Suprapubic skin (tissue), 4 donors: ENCODE measurements at places on chromosomes 2 and 18.

- H3K4me1 ChIP-seq = peaks cover 3% of the 10 kb centered on the region
- DNase-seq = no peak
- H3K36me3 ChIP-seq = no peaks in the 10 kb centered on the region
- H3K27ac ChIP-seq = no peak overlapping the region
These were observed 65.2 kb upstream of the RAPH1 start for GRCh38 chr2:203600286-203600685.

DNA sequence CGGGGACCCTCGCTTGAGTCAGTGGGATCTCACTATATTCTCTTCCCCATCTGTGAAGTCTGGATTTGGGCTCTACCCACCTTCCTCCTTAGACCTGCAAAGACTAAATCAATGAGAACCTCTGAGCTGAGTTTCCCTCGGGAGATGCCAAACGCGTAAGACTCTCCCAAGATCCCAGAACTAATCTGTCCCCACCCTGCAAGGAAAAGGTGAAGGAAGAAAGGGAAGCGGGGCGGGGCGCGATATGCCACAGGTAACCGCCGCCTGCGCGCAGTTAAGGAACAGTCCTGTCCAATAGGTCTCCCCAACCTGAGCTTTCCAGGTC is 780 bp downstream of the SRD5A2 start:
- H3K4me1 ChIP-seq = peaks cover 9% of the 10 kb centered on the region
- peak overlapping the region; percentile 11 for H3K4me3 ChIP-seq
- no peak overlapping the region for H3K27ac ChIP-seq
- DNase-seq = no peak
- peaks cover 35% of the 10 kb centered on the region for H3K27me3 ChIP-seq

DNA sequence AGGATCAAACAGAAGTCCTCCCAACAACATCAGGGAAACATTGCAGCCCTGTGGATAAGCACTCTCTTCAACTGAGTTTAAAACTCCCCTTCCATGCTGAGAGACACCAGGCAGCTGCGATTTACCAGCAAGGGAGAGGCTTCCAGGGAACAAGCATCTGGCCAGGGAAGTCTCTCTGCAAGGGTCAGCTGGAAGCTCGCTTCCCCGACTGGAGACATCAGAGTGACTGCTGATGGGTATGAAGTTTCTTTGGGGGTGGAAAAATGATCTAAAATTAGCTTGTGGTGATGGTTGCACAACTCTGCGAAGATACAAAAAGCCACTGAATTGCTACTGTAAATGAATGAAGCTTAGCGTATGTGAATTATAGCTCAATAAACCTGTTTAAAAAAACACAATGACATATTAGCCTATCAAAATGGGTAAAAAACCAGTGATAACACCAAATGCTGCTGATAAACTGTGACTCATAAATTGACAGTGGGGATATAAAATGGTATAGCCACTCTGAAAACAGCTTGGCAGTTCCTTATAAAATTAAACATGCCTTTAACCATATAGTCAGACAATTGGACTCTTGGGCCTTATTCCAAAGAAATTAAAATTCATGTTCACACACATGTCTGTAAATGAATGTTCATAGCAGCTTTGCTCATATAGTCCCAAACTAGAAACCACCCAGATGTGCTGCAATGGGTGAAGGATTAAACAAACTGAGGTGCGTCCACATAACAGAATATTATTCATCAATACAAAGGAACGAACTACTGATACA is 1082.0 kb downstream of the SOCS6 start:
- no peaks in the 10 kb centered on the region for H3K27me3 ChIP-seq
- H3K4me1 ChIP-seq = no peaks in the 10 kb centered on the region
- no peak overlapping the region for H3K27ac ChIP-seq
- DNase-seq = no peak

DNA sequence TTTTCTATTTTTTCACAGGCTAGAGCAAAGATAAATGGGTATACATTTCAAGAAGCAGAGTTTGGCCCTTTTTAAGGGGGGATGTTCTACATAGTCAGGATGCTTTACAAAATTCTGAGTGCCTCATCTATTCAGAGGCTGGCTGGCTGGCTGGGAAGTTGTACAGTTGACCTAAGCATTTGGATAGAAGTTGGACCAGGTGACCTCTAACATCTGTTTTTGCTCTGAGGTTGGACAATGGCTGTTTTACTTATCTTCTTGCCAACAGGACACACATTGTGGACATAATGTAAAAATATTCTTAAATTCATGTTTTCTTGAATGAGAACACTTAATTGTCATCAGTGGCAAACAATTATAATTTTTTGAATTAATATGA is 205.4 kb downstream of the PTPRM start:
- no peak for DNase-seq
- H3K36me3 ChIP-seq = no peaks in the 10 kb centered on the region
- no peak overlapping the region for H3K4me3 ChIP-seq
- H3K4me1 ChIP-seq = no peaks in the 10 kb centered on the region
- no peak overlapping the region for H3K27ac ChIP-seq

- H3K27ac ChIP-seq = no peak overlapping the region
- H3K36me3 ChIP-seq = peaks cover 5% of the 10 kb centered on the region
- H3K4me1 ChIP-seq = no peaks in the 10 kb centered on the region
- no peak overlapping the region for H3K4me3 ChIP-seq
- no peaks in the 10 kb centered on the region for H3K27me3 ChIP-seq
- DNase-seq = no peak
These were observed 29.8 kb downstream of the EHD3 start for GRCh38 chr2:31263636-31264190.

DNA sequence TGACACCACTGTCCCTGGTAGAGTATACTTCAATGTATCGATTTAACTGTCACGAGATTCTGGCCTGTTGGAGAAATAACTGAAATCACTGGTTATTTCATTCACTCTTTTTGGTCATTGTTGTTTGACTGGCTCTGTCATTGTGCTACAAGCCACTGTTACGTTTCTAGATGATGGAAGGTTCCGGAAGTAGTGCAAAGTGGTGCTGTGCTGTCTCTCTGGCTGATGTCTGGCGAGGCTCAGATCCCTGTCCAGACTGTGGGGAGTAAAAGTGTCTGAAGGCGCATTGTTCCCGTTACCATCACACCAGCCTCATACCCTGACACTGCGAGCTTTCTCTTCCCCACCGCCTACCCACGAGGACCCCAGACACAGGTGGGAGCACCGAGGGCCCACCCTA is 11.7 kb downstream of the CNDP1 start:
- peaks cover 15% of the 10 kb centered on the region for H3K4me1 ChIP-seq
- H3K27ac ChIP-seq = peak overlapping the region; percentile 74
- H3K36me3 ChIP-seq = no peaks in the 10 kb centered on the region

- no peaks in the 10 kb centered on the region for H3K4me1 ChIP-seq
- no peaks in the 10 kb centered on the region for H3K36me3 ChIP-seq
- DNase-seq = no peak
- no peak overlapping the region for H3K4me3 ChIP-seq
These were observed 70.2 kb upstream of the ZNF804A start for GRCh38 chr2:184528119-184528518.

DNA sequence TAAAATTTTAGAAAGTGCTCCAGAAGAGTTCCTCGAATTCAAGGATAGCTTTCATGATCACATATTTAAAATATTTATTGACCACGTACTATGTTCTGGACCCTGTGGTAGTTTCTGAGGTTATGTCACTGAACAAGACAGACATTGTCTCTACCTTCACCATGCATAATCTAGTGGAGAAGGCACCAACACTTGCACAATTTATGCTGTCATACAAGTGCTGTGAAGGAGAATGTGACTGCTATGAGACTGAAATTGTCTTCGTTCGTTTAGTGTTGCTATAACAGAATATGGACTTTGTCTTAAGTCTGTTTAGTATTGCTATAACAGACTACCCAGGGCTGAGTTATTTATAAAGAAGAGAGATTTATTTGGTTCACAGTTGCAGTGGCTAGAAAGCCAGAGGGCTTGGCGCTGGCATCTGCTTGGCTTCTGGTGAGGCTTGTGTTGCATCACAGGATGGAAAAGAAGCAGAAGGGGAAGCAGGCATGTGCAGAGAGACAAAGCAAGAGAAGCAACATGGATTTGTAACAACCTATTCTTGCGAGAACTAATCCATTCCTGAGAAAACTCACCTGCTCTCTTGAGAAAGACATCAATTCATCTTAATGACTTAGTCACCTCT is 50.0 kb upstream of the RFX8 start:
- DNase-seq = no peak
- H3K4me3 ChIP-seq = no peak overlapping the region
- H3K27me3 ChIP-seq = no peaks in the 10 kb centered on the region
- H3K4me1 ChIP-seq = no peaks in the 10 kb centered on the region
- H3K27ac ChIP-seq = no peak overlapping the region
- no peaks in the 10 kb centered on the region for H3K36me3 ChIP-seq

GRCh38 chr2:157990173-157990572 is 111.5 kb upstream of the UPP2 start:
- no peak overlapping the region for H3K27ac ChIP-seq
- no peaks in the 10 kb centered on the region for H3K36me3 ChIP-seq

- no peak for DNase-seq
- H3K4me3 ChIP-seq = no peak overlapping the region
- no peaks in the 10 kb centered on the region for H3K27me3 ChIP-seq
- H3K27ac ChIP-seq = no peak overlapping the region
- H3K4me1 ChIP-seq = no peaks in the 10 kb centered on the region
These were observed 613.3 kb downstream of the XIRP2 start for GRCh38 chr2:167501618-167502017.

GRCh38 chr18:38077229-38077628 is 511.6 kb upstream of the CELF4 start:
- no peak overlapping the region for H3K27ac ChIP-seq
- H3K4me1 ChIP-seq = no peaks in the 10 kb centered on the region
- no peak for DNase-seq
- H3K4me3 ChIP-seq = no peak overlapping the region
- H3K36me3 ChIP-seq = no peaks in the 10 kb centered on the region

- H3K4me3 ChIP-seq = no peak overlapping the region
- H3K27me3 ChIP-seq = no peaks in the 10 kb centered on the region
- peaks cover 6% of the 10 kb centered on the region for H3K4me1 ChIP-seq
- no peaks in the 10 kb centered on the region for H3K36me3 ChIP-seq
- H3K27ac ChIP-seq = no peak overlapping the region
These were observed 28.5 kb downstream of the HRH4 start for GRCh38 chr18:24488824-24489493.

DNA sequence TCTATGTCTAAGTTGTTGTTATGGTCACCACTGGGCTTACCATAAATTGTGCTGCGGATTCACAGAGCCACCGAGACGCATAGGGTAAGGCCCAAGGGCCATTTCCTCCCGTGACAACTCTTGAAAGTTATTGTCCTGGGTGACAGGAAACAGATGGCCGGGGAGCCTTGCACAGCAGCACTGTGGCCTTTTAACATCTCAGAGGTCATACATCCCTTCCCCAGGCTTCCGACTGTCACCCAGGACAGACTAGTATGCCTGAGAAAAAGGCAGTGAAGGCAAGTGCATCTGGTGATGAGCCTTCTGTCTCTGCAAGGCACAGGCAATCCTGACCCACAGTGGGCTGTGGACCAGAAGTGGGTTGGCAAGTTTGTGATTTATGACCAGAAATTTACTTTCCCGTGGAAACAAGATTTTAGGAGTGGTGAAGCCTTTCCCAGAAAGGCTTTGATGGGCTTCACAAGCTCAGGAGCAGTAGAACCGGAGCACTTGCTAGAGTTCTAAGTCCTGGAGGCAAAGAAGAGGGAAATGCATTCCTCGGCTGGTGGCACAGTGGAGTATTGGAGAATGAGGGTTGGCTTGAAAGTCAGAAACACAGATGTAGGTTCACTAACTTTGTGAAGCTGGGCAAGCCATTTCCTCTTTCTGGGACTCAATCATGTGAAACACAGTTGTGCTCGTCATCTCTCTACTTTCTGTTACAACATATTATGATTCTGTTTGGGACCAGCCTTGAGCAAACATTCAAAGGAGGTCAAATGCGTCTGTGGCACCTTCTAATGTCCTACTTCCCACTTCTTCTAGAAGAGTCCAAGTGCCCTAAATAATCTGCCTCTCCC is 2.0 kb upstream of the CAPN14 start:
- H3K27ac ChIP-seq = no peak overlapping the region
- H3K4me3 ChIP-seq = no peak overlapping the region

DNA sequence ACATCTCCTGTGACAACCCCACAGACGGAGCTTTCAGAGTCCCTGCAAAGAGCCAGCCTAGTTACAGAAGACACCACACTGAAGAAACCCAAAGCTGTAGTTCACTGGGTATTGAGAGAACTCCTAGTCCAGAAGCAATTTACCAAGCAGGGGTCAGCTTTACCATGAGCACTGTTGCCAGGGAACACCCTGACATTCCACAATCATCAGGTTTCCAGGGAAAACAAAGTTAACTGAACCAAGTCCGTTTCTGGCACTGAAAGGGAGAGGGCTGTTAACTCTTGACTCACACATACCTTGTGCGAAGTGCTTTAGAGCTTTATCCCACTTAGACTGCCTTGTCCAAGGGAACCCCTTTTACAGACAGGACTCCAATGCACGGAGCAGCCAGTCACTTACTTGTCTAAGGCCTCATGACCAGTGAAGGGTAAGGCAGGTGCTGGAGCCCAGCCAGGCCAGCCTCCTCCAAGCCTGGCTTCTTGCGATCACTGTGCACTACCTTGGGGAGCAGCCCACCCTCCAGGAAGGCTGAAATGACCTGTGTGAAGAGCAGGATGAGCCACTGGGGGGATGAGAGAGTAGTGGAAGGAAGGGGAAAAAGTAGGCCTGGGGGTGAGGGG is 53.9 kb downstream of the REEP1 start:
- H3K36me3 ChIP-seq = no peaks in the 10 kb centered on the region
- no peaks in the 10 kb centered on the region for H3K27me3 ChIP-seq
- no peak overlapping the region for H3K27ac ChIP-seq
- H3K4me1 ChIP-seq = no peaks in the 10 kb centered on the region
- H3K4me3 ChIP-seq = no peak overlapping the region

DNA sequence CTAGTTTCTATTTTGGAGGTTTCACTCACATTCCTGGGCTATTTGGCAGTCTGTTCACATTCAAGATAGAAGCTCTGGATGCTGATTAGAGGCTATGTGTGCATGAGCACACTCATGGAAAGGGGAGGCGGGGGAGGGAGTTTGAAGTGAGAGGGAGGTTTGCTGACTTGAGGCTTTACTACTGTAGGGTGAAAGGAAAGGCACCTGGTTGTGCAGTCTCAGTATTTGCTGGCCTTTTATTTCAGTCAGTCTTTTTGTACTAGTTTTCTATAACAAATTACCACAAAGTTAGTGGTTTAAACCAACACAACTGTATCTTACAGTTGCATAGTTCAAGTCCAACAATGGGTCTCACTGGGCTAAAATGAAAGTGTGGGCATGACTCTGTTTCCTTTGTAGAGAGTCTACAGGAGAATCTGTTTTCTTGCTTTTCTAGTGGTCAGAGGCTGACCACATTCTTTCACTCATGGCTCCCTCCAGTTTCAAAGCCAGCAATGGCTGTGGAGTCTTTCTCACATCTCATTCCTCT is 47.7 kb upstream of the NR4A2 start:
- H3K4me3 ChIP-seq = no peak overlapping the region
- H3K27ac ChIP-seq = no peak overlapping the region
- H3K4me1 ChIP-seq = no peaks in the 10 kb centered on the region
- no peaks in the 10 kb centered on the region for H3K27me3 ChIP-seq
- DNase-seq = no peak

GRCh38 chr2:6352906-6353515 is 512.7 kb downstream of the CMPK2 start:
- H3K4me3 ChIP-seq = no peak overlapping the region
- H3K36me3 ChIP-seq = no peaks in the 10 kb centered on the region
- no peaks in the 10 kb centered on the region for H3K27me3 ChIP-seq
- H3K4me1 ChIP-seq = no peaks in the 10 kb centered on the region
- DNase-seq = no peak

GRCh38 chr2:221336967-221337366 is 235.1 kb downstream of the EPHA4 start:
- H3K4me1 ChIP-seq = no peaks in the 10 kb centered on the region
- H3K27ac ChIP-seq = no peak overlapping the region
- no peak for DNase-seq
- no peaks in the 10 kb centered on the region for H3K27me3 ChIP-seq
- no peak overlapping the region for H3K4me3 ChIP-seq
- H3K36me3 ChIP-seq = no peaks in the 10 kb centered on the region
